ENCODE measurements at places on chromosomes 11 and 22.

DNA sequence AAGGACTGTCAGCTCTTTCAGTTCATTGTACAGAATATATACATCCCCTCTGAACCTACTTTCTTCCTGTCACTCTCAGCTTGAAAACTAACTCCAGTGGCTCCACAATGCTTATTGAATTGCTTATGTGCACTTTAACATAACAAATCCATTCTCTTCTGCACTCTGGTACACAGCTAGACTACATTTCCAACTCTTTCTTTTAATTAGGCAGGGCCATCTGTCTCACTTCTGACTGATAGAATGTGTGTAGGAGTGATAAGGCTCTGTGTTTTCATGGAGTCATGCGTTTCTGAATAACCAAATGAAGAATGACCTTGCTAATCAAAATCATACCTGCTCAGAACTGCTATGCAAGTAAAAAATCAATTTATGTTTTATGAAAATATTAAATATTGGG is 278.5 kb upstream of the CCDC179 start:
- no peak for DNase-seq

DNA sequence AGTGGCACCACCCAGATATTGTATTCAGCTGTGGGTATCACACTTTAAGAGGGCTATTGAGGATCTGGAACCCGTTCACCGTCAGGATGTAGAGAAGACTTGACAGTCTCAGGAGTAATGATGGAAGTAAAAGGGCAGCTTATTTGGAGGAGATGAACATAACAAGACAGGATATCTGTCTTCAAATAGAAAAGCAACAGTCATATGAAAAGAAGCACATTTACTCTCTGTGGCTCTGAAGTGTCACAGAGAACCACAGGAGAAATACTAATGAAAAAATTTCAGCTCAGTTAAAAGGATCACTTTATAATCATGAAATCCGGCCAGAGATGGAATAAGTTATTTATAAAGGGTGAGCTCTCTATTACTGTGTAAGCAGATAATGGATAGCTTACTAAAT is 200.8 kb downstream of the FAM76B start:
- no peak for DNase-seq

DNA sequence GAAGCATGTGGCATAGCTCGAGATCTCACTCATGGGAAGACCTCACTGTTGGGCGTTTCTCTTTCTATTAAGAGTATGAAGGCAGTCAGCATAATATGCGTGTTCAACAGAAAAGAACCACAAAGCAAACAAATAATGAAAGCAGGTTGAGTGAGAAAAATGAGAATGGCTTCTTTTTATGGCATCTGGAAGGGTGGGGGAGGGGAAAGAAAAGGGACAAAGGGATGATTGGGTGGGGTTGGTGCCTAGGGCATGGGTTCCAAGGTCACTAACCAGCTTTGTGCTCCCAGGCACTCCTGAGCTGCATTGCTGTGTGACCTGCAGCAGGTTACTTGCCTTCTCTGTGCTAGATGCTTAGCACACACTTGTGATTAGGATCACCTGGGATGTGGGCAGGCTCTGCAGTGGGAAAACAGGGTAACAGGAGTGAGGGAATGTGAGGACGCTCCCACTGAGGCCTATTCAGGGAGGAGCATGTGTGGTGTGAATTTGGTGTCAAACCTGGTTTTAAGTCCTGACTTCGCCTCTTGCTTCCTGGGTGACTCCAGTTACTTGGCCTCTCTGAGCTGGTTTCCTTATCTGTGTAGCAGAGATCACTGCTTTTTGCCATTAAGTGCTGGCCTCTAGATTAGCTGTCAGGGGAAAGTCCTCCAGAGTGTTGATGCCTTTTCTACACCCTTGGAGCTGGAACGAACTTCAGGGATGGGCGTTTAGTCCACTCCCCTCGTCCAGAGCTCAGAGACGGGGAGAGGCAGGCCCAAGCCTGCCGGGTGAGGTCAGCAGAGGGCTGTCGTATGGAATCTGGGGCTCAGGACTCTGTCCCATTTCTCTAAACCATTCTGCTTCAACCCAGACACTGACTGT is 74.8 kb downstream of the KIAA1671 start:
- DNase-seq: no peak

DNA sequence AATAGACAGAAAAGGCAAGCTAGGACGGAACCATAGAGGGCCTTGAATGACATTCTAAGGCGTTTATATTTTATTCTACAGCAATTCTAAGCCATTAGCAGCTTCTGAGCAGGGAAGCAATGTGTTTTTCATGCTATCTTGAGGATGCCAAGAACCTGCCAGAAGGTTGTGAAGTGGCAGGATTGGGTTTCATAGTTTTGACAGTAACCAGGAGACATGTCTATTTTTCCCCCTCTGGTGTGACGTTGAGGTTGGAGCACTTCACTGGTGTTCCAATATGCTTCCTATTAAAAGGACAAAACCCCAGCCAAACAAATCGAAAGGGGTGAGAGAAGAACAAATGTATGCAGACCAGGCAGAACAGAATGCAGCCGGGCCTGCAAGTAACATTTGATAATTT is 148.2 kb downstream of the SPATA19 start:
- DNase-seq: no peak

DNA sequence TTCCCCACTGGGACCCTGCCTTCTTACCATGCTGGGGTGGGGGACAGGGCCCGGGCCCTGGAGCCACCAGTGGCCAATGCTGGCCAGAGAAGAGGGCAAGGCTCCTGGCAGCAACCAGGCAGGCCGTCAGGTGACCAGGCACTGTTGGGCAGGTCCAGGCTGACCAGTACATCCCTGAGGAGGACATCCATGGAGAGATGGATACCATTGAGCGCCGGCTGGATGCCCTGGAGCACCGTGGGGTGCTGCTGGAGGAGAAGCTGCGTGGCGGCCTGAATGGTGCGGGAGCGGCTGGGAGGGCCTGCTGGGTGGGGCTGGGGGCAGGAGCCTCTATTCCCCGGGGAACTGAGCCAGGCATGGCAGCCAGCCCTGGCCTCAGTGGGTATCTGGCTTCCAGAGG is 21.0 kb downstream of the C22orf23 start:
- no peak for DNase-seq
